ENCODE measurements at places on chromosomes 11 and 22.

DNA sequence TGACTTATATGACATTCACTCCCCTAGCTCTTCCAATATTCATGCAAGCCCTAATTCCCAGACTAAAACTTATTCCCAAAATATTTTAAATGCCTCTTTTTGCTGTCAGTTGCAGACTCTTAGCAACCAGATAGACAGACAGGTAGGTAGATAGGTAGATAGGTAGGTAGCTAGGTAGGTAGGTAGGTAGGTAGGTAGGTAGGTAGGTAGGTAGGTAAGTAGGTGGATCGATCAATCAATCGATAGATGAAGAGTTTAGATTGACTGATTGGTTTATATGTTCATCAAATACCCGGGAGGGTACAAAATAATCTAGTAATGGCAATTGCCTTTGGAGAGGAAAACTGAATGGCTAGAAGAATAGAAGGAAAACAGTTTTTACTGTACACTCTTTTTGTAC is 86.3 kb downstream of the TTC28 start:
- DNase-seq: no peak

DNA sequence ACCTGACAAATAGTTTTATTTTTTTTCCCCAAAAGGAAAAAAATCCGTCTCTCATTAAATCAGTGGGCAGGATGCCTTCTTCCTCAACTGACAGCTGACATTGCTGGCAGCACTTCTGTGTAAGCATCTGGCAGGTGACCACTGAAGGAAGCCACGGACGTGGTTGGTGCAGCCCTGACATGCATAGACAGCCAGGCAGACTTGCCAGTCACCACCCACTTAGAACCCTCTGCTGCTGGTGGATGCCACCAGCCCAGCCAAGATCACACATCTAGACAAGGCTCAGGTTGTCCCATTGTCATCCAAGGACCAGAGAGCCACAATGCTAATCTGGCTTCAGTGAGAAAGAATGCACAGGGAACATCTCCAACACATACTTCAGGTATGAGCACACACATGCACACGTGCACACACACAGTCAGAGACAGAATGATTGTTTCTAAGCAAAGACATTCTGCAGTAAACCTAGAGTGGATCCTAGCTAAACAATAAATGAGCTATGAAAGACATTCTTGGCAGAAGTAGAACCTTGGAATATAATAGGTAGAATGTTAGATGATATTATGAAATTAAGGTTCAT is 49.8 kb upstream of the BMAL1 start:
- no peak for DNase-seq

DNA sequence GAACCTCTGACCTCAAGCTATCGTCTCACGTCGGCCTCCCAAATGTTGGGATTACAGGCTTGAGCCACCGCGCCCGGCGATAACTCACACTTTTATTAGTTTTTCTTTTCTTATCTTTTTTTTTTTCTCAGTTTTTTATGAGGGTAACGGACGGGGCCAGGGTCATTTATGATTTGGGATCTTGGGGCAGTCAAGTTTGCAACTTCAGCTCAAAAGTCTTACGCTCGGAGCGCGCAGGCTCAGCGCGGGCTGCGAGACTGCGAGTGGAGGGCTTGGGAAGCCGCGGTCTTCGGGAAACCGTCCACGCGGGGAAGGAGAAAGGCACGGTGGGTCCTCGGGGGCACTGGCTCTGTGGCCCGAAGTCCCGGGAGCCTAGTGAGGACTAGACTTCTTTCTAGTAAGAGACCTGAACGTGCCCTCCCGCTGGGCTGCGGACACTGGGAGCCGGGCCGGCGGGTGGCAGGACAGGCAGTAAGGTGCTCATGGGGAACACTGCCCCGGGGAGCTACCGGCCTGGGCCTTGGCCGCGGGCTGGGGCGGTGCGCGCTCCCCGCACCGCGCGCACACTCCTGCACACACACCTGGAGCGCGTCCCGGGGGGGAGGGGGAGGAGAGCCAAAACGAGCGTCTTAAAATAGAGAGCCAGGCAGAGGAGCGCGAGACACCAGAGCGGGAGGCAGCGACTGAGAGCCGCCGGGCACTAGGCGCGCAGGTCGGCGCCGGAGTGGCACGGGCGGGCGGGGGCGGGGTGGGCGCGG is 476 bp upstream of the BARX2 start:
- DNase-seq: no peak

- no peak for DNase-seq
These were observed 1072.1 kb downstream of the JRKL start for GRCh38 chr11:97461934-97462333.

GRCh38 chr11:118618991-118619375 is 11.6 kb downstream of the PHLDB1 start:
- peak; percentile 18 for DNase-seq

DNA sequence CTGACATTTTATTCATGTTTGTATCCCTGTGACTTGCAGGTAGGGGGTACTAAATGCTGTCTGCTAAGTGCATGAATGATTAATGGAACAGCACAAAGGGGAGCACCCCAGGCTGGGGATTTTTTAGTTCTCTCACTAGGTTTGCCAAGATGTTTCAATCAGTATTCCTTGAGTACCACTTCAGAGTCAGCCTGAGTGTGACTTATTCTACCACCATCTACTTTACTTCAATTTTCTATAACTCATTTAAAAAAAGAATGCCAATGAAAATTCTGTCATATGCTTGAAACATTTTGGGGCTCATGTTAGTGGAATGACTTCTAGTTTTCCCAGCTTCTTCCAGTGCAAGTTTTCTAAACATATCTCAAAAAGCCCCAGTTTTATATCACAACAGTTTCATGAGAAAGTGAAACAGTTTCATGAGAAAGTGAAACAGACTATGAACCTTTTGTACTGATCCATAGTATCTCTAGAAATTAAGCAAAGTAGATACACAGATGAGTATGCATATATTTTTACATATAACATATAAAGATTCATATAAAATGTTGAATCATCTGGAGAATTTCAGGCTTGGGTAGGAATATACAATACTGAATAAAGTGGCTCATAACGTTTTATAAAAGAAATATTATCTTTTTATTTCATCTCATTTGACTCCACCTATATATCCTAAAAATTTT is 252.4 kb downstream of the GRM5 start:
- DNase-seq: no peak

- no peak for DNase-seq
These were observed 1170.0 kb upstream of the CNTN5 start for GRCh38 chr11:97850701-97851100.

Measured in foreskin melanocyte (primary cell).